ENCODE measurements at places on chromosomes 16 and 17.
A peak's percentile ranks its signal among the peaks of the same experiment; 100 is the strongest.

GRCh38 chr17:38898812-38899348, 26.5 kb upstream of the LASP1NB start:
- DNase-seq: no peak

GRCh38 chr17:57593739-57594462, 151.2 kb downstream of the CCDC182 start:
- DNase-seq: no peak

- DNase-seq: no peak
Measured at GRCh38 chr16:19841184-19841583, 43.5 kb downstream of the GPRC5B start.

- no peak for DNase-seq
Measured at GRCh38 chr17:8359769-8360168, 16.7 kb downstream of the KRABD2 start.

DNA sequence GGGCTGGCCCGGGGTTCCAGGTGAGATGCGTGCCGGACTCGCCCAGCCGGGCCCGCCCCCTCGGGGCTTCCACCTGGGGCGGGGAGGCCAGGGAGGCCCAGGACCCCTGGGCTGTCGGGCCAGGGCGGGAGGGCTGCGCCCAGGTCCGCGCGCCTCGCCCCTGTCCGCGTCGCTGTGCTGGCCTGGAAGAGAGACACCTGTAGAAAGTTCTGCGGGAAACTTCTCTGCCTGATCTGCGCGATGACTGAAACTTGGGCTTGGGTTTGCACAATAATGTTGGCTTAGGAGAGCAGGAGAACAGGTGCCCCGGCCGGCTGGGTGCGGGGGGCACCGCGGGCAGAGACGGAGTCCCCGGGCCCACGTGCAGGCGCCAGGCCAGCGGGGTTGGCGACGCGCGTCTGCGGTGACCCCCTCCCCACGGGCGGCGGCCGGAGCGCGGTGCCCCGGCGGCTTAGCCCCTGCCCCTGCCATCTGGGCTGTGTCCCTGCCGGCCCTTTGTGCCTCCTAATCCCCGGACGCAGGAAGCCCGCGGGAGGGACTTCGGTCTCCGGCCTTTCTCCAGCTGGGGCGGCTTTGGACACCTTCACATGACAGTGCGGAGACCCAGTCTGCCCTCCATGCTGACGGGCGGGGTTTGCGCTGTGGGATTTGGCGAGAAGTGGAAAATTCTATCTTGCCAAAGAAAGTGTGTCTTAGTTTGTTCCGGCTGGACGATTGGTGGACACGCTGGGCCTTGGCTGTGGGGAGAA, 483 bp downstream of the LLGL2 start:
- DNase-seq: peak; percentile 68

DNA sequence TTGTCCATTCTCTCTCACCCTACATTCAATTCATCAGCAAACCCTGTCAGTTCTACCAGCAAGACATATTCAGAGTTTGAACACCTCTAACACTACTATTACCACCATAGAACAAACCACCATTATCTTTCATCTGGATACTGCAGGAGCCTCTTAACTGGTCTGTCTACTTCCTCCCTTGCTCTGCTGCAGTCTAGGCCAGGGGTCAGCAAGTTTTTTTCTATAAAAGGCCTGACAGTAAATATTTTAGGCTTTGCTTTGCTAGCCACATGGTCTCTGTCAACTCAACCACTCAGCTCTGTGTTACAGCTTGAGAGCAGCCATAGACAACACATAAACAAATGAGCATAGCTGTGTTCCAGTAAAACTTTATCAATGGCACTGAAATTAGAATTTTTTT, 13.8 kb downstream of the KCTD19 start:
- DNase-seq: peak; percentile 84

DNA sequence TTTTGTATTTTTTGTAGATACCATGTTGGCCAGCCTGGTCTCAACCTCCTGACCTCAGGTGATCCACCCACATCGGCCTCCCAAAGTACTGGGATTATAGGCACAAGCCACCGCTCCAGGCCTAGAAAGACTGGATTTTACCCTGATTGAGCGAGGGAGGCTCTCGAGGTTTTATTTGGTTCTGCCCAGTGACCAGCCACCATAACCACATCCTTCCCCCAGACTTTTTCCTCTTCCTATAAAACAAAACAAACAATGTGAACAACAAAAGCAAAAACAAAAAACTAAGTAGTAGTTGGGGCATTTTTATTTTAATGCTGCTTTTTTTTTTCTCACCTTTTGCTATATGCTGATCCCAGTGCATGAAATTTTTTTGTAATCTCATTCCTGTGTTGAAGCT, 509.6 kb downstream of the MAF start:
- no peak for DNase-seq

DNA sequence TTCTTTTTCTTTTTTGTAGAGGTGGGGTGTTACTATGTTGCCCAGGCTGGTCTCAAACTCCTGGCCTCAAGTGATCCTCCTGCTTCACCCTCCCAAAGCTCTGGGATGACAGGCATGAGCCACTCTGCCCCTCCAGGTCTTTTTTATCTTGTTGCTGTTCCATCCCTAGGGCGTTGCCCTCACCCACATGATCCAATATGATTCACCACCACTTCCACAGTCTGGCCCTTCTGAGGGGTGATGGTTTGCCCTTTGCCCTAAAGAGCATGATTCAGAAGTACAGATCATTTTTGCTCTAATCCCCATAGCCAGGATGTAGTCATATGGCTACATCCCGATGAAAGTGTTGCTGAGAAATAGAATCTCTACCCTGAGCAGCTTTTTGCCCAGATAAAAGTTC, 18.8 kb downstream of the STX4 start:
- no peak for DNase-seq

- DNase-seq: no peak
Measured at GRCh38 chr17:77581480-77581879, 377.0 kb upstream of the TNRC6C start.

- DNase-seq: no peak
Measured at GRCh38 chr17:80829166-80829813, 162.4 kb upstream of the CHMP6 start.

DNA sequence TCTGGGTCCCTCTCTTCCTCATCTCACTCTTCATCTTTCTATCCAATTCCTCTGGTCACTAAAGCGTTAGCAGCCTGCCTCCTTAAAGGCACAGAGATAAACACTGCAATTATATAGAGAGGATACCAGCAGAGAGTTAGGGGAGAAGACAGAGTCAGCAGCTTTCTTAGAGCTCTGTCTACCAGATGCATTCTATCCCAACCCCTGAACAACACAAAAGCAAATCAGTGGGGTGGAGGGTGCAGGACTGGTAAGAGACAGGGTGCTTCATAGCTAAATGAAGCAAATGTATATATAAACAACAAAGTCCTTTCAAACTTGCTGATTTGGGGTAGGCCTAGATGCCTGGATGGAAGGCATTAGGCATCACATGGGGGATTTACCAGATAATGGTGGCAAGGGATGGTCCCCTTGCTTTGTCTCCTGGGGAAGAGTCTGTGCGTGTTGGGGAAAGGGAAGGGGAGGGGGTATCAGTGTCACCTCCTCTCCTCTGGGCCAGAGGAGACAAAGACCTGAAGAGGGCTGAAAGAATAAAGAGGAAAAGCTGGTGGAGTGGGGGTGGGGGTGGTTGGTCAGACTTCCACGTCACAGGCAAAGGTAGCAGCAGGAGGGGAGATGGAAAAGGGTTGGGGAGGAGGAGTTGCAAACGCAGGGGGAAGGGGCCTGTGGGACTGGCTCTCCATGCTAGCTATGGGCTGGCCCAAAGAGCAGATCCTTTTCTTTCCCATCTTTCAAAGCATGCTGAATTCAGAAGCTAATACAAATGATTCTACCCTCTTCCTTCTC, 12.0 kb downstream of the HOXB4 start:
- DNase-seq: no peak

- DNase-seq: no peak
Measured at GRCh38 chr17:79355165-79355564, 255.7 kb downstream of the RBFOX3 start.

GRCh38 chr16:65415460-65415859, 293.6 kb upstream of the CDH11 start:
- DNase-seq: no peak

DNA sequence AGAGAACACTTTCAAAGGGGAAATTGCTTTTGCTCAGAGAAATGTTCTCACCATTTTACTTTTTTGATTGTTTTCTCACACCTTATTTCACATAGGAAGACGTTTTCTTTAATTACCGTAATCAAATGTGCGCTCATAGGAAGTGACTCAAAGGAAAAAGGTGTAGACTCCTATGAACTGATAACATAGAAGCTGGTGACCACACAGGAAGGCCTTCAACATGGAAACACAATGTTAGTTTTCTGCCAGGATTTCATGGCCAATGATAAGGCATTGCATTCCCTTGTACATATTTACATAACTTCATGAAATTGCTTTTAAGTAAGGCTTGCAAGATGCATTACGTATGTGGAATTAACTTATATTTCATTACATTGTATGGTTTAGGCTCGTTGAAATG, 40.9 kb upstream of the KCNJ16 start:
- no peak for DNase-seq

DNA sequence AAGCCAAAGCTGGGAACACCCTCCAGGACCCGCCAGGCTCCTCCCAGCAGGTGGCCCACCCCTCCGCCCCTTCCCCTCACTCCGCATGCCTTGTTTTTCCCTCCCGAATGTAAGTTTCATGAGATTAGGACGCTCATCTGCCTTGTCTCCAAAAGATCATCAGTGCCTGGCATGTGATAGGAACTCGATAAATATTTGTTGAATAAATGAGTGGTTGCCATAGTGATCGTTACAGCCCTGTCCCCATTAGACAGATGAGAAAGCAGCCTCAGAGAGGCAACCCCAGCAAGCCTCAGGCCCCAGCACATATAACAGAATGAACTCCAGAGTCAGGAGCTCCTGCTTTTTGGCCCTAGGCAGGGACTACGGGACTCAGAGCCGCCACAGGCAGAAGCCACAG, 5.0 kb downstream of the CAMKK1 start:
- no peak for DNase-seq

GRCh38 chr16:88906020-88906419, 39.6 kb upstream of the PABPN1L start:
- no peak for DNase-seq

DNA sequence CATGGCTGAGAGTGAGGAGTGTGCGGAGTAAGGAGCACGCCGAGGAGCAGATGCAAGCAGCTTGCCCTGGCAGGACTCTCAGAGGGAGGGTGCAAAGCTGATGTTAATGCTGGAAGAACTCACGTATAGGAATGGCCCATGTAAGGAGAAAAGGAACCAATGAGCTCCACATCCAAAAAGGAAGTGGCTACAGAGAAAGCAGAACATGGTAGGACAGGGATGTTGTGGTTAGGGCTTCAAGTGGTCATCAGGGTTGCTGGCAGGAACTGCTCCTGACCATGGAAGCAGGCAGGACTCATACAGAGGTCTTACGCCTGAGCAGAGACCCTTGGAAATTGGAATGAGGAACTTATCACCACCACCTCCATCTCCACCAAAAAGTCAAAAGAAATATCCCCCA, 5.2 kb downstream of the MYO1D start:
- no peak for DNase-seq

GRCh38 chr17:46928467-46929261, 5.7 kb downstream of the GOSR2 start:
- no peak for DNase-seq

DNA sequence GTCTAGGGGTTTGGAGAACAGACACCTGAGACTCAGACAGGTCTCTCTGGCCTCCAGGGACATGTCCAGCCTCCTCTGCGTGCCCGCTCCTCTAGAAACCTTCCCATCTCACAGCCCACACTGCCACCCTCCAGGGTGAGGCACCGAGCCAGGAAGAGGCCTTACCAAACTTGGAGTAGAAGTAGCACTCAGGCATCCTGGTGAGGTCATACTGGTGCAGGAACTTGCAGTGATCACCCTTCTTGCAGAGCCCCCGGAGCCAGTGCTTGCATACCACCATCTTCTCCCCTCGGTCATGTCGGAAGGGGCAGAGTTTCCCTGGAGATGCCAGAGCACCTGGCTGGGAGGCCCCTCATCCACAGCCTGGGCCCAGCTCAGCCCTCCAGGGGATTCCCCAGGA, 4.2 kb downstream of the CPSF4L start:
- DNase-seq: no peak

DNA sequence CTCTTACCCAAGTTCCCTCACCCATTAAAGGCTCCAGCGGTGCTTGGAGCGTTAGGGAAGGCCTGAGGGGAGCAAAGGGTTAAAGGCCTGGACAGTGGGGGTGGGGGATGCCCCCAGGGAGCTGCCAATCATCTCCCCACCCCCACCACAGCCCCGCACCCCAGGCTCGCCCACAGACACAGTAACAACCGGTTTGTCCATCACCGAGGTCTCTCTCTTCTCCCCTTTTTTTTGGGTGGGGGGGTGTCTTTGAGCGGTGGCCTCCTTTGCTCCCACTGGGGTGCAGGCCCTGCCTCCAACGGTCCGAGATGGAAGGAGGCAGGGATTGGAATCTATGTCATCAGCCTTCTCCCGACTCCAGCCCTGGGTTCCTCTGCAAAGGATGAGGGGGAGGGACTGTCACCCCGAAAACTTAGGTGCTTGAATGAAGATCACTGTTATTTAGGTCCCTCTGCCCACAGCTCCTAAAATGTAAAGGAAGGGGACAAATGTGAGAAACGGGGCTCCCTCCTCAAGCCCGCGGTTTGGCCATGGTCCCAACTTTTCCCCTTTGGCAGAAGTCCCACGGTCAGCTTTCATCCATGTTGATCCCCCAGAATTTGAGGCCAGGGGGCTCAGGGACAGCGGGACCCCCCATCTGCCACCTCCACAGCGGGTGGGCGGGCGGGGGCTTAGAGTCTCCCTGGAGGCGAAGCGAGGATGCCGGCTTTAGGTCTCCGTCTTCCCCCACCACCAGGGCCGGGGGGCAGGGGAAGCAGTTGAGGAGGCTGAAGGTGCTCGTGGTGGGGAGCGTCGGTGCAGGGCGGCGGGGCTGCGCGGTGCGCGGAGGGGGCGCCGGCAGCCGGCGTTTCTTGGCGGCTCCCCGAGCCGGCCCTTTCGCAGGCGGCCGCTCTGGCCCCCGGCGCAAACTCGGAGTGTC, 1.7 kb downstream of the EPOP start:
- no peak for DNase-seq

DNA sequence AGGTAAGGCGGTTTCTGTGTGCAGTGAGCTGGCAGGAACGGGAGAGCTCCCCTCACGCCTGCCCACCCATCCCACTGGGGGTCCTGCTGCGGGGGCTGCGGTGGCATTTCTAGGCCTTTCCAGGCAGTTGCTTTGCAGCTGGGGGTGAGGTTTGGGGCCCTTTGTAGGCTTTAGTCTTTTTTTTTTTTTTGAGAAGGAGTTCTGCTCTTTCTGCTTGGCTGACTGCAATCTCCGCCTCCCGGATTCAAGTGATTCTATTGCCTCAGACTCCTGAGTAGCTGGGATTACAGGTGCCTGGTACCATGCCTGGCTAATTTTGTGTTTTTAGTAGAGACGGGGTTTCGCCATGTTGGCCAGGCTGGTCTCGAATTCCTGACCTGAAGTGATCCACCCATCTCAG, 11.1 kb downstream of the TSC2 start:
- DNase-seq: no peak

- DNase-seq: no peak
Measured at GRCh38 chr16:49498264-49498663, 124.7 kb downstream of the C16orf78 start.

- no peak for DNase-seq
Measured at GRCh38 chr16:85657996-85658395, 30.8 kb downstream of the GINS2 start.

- DNase-seq: no peak
Measured at GRCh38 chr17:4973256-4974114, 5.9 kb upstream of the SPAG7 start.

GRCh38 chr16:31131841-31132271, 3.7 kb downstream of the PRSS8 start:
- DNase-seq: no peak

- peak; percentile 98 for DNase-seq
Measured at GRCh38 chr17:51120739-51121619, at the start of gene SPAG9. Gene SPAG9 (minus strand): TSS chr17:51120868. CDS start chr17:51120656, 212 bp downstream.
